Fibroblast of skin of right biceps (primary cell): ENCODE measurements at places on chromosomes 11 and 22.

DNA sequence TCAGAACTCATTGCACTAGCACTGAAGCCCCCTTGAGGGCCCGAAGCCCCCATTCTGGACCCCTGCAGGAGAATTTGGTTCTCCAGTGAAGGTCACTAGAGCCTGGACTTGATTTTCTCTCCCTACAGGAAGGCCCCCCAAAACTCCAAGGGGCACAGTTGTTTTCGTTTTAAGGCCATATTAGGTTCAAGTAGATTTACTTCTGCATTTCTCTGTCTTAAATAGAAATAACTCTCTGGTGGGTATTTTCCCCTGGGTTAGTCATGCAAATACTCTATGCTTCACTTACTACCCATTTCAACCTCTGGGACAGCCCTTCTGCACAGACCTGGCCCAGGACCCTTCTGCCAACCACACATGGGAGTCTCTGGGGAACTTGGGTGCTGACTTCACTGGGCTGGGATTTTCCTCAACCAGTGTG, 41.6 kb downstream of the WEE1 start:
- DNase-seq, result peak; percentile 31

GRCh38 chr11:12235553-12235946, 125.2 kb downstream of the MICAL2 start:
- peak; percentile 51 for DNase-seq

- no peak for DNase-seq
Observed at GRCh38 chr22:22362936-22363335, 118.3 kb downstream of the VPREB1 start.

- peak; percentile 14 for DNase-seq
Observed at GRCh38 chr11:29224739-29225384, 792.0 kb downstream of the KCNA4 start.

- no peak for DNase-seq
Observed at GRCh38 chr11:45687836-45688235, 22.4 kb upstream of the CHST1 start.
